Posterior vena cava (tissue), 2 donors: ENCODE measurements at places on chromosomes 6 and 20. TPM values are rescaled to one million over a fixed set of nuclear protein-coding genes. Genes with fewer than 3 reads are reported as not detected.

DNA sequence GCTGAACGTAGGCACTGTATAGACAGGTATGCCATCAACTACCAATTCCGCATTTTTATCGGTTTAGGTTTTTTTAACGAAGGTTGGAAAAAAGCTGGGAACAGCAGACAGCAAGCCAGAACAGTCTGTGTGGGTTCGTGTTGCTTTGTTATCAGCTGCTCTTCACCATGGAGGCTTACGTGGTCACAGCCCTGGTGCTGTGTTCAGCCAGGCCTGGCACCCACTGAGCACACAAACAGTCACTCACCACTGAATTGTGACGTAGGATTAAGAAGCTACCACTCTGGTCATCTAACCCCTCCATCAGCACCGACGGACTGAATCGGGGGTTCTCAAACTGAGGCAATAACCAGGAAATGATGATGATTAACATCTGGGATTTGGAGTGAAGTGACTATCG is 13.2 kb downstream of the FAM210B start:
- no peak for DNase-seq

- DNase-seq, result no peak
Measured at GRCh38 chr6:6969761-6970223, 138.0 kb upstream of the RREB1 start.

- no peak for DNase-seq
Measured at GRCh38 chr20:23302801-23303200, 47.8 kb upstream of the NXT1 start.

DNA sequence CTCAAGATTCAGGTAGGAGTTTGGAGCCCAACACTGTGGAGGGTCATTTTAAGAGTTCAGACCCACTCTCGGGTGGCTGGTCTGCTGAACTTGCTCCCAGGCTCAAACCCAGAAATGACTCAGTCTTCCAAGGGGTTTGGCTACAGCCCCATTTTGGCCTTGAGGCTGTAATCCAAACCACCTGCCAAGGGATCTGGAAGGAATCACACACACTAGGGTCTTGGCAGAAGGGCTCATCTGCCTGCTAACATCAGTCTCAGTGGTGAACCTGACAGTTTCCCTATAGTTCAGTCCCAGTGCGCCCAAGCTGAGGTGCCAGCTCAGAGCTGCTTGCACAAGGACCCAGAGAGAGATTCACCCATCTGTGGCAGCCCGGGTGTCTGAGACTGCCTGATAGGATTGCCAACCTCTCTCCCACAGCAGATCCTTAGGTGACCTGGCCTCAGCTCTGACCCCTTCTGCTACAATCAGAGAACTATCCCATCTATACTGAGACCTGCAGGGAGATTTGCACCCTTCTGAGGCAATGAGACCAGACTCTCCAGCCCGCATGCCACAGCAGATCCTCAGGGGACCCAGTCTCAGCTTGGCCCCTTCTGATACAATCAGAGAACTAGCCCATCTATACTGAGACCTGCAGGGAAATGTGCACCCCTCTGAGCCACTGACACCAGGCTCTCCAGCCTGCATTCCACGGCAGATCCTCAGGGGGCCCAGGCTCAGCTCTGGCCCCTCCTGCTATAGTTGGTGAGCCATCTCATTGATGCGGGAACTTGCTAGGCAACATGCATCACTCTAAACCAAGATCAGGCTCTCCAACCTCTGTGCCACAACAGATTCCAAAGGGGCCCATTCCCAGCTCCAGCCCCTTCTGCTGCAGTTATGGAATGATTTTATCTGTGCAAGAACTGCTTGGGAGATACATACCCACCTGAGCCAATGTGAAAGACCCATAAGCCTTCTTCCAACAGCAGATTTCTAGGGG is 48.2 kb downstream of the THBS2 start:
- DNase-seq, result no peak

- DNase-seq, result peak; percentile 78
Measured at GRCh38 chr6:160004419-160005175, 35.7 kb downstream of the IGF2R start.

DNA sequence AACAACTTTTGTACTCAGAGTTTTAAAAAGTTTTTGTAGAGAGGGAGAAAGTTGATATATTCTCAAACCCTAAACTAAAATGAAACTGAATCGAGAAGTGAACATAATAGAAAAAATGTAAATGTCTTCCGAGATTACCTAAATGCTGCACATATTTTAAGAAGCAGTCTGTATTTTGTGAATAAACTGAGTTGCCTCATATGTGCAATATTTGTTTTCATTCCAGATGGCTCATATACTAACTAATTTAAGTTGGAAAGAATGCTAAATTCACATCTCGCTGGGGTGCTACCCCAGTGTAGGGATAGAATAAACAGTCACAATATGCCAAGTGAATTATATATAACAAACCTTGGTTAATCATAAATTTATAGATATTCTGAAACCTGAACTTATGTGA is 285.9 kb upstream of the THEMIS start:
- DNase-seq, result no peak

GRCh38 chr6:53931086-53931485 is 136.3 kb downstream of the LRRC1 start:
- DNase-seq, result no peak

- DNase-seq, result no peak
Measured at GRCh38 chr20:38537176-38537575, 43.8 kb upstream of the ADIG start.

DNA sequence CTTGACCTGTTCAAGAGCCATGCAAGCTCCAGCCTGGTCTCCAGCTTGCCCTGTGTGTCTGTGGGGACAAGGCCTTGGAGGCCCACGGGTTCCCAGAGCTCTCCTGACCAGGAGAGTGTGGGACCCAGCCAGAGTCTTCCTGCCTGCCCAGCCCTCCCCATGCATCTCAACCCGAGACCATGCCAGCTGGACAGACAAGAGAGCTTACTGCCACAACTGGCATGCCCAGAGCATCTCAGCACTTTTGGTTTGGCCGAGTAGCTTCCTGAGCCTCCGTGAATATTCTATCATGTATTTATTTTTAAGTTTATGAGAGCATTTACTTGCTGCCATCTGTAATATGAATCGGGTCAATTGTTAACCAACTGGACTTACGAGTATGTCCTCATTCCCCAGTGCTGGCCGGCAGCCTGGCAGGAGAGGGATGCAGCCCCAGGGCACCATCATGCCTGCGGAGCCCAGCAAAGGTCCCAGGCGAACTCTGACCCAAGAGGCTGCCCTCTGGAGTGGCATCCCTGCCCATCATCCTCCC is 14.9 kb downstream of the IP6K3 start:
- no peak for DNase-seq

- no peak for DNase-seq
Measured at GRCh38 chr20:38209736-38210405, 44.8 kb upstream of the TGM2 start.

GRCh38 chr20:50282592-50283241 is 92.1 kb downstream of the CEBPB start:
- DNase-seq, result no peak

DNA sequence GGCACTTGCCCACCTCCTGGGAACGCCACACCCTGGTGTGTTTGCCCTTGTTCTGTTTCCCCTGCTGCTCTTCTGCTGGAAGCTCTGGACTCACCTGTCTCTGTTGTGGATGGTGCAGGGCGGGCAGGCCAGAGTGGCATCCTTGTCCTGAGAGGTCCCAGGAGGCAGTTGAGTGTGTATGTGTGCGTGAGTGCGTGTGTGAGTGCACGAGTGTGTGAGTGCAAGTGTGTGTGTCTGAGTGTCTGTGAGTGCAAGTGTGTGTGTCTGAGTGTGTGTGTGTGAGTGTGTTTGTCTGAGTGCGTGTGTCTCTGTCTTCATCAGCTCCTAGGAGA is 12.2 kb downstream of the IGF2R start:
- DNase-seq, result no peak

- no peak for DNase-seq
Measured at GRCh38 chr20:9099372-9099771, 30.5 kb downstream of the PLCB4 start.

GRCh38 chr20:49999329-49999728 is 16.5 kb downstream of the SNAI1 start:
- no peak for DNase-seq

- peak; percentile 81 for DNase-seq
Measured at GRCh38 chr6:121686611-121687023, 251.2 kb downstream of the GJA1 start.

DNA sequence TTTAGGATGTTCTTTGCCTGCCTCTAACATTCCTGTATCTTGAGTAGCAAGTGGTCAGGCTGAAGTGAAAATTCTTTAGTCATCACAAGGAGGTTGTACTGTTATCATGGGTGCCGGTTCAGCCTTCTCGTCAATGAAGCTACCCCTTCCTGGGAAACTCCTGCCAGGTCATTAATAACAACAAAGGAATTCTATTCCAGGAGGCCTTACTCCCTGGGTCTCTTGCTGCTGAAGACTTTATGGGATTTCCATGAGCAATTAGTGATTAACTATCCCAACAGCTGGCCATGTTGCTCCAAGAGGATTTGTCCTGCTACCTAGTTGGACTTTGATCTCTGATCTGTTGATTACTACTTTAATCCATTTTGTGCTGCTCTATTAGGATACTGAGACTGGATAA is 62.7 kb upstream of the ELOVL5 start:
- no peak for DNase-seq

DNA sequence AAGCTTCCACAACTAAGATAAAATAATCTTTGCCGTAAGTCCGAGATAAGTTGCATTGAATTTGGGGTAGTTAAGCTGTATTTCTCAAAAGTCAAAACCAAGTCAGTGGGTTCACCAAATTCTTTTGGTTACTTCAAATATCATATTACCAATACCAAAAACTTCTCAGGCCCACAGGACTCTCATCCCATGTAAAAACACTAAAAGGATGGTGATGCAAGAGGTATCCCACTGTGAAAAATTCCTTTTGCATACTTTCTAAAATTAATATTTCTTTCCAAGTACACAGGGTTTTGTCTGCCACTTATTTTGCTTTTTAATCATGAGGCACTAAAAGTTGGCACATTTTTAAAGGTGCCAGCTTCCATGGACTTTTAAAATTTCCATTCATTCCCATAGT is 151.3 kb downstream of the GJA10 start:
- DNase-seq, result no peak

NHSL1 gene
- 13.3 TPM for total RNA-seq

RSPH4A gene
- total RNA-seq, result 0.71 TPM

SMLR1 gene
- total RNA-seq, result not detected

OXT gene
- not detected for total RNA-seq

SRXN1 gene
- total RNA-seq, result 17.9 TPM

EFCAB8 gene
- total RNA-seq, result 0.81 TPM

EPB41L2 gene
- total RNA-seq, result 143 TPM

EDN1 gene
- total RNA-seq, result 4.0 TPM

GABRR1 gene
- total RNA-seq, result 0.29 TPM

SLC52A3 gene
- 3.6 TPM for total RNA-seq
